Naive B cell (primary cell): ENCODE measurements at places on chromosomes 2 and 18.
A peak's percentile ranks its signal among the peaks of the same experiment; 100 is the strongest.

DNA sequence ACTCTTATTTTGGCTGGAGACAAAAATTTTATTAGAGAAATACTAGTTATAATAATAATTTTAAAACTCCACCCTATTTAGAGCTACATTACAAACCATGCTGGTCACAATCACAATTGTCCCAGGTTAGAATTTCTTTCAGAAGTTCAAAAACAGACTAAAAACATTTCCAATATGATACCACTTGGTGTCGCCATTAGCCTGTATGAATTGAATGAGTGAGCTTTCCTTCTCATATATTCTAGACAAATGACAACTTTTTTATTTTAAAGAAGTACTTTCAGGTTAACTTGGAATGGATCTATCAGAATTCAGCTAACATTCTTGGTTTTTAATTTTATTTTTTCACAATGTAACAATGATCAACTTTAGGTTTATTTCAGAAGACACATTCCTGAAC, 48.0 kb downstream of the SERPINB8 start:
- no peak for DNase-seq

DNA sequence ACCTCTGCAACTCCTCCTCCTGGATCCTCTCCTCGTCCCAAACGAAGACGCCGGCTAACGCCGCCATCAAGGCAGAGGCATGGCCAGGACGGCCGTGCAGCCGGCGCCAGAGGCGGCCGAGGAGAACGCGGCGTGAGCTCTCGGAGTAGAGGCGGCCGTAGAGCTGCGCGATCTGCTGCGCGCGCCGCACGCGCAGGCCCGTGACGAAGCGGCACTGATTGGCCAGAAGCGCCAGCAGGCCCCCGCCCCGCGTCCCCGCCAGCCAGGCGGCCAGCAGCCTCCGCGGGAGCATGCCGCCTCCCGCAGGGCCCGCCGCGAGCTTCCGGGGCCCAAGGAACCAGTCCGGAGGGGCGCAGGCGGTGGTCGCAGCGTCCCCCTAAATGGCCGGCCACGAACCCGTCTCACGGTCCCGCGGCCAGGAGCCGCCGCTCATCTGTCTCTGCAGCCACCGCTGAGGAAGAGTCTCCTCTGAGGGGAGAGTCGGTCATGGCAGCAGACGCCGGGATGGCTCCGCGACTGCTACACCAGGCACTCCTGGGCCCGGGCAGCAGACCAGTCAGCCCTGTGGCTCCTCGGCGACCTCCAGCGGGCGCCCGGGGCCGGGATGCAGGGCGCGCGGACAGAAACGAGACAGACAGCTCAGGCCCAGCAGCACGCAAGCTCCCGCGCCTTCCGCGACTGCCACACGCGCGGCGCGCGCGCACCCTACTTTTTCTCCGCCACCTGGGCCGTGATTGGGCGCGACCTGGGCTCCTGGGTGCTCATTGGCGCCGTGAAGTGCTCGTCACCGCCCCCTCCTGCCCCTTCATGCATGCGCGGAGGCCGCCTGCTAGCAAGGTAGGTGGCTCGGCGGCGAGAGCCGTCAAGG, at the start of gene STARD7:
TSS of gene STARD7 (minus strand) at position 685 of the 868 bp plus-strand sequence. CDS start at position 292, 393 bp downstream.
- peak; percentile 96 for DNase-seq

- peak; percentile 19 for DNase-seq
Measured at GRCh38 chr2:84817239-84817655, 63.6 kb downstream of the TRABD2A start.

GRCh38 chr2:150971910-150972309, 289.8 kb downstream of the RBM43 start:
- no peak for DNase-seq

DNA sequence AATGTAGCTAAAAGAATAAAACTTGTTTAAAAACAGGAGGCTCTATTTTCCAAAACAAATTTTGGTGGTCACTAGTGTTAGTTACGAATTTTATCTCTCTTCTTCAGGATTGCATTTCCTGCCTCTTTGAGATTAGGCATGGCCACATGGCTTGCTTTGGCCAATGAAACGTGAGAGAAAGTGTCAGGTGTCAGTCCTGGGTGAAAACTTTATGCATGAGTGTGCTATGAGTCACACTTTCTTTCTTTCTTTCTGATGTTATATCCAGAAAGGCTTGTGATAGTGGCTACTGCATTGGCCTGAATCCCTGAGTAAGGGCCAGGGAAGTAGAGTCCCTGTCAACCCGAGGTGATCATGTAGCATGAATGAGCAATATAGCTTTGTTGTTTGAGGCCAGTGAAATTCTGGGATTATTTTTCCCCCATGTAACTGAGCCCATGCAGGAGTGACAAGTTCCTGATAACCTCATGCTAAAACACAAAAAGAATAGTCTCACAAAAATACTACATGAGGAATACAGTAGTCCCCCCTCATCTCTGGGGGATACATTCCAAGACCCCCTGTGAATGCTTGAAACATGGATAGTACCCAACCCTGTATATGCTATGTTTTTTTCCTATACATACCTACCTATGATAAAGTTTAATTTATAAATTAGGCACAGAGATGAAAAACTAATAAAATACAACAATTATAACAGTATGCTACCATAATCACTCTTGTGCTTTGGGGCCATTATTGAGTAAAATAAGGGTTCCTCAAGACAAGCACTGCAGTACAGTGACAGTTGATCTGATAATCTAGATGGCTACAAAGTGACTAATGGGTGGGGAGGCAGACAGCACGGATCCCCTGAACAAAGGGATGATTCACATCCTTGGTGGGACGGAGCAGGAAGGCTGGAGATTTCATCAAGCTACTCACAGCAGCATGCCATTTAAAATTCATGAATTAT, 109.5 kb downstream of the CDC42EP3 start:
- no peak for DNase-seq

DNA sequence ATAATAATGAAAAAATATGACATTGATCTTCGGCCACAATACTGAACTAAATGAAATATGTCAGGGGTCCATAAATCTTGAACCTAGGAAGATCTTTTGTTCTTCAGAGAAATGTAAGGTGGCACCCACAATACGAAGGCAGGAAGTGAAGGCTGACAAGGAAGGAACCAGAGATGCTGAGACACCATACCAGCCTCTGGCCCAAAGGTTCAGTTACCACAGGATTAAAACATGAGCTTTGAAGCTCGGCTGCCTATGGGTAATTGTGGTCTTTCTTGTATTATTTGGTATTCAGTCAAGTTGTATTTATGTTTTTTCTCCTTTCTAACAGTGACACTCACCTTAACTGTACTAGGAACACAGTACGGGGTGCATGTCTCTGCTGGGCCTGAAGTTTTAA, 448.8 kb upstream of the SETBP1 start:
- no peak for DNase-seq

DNA sequence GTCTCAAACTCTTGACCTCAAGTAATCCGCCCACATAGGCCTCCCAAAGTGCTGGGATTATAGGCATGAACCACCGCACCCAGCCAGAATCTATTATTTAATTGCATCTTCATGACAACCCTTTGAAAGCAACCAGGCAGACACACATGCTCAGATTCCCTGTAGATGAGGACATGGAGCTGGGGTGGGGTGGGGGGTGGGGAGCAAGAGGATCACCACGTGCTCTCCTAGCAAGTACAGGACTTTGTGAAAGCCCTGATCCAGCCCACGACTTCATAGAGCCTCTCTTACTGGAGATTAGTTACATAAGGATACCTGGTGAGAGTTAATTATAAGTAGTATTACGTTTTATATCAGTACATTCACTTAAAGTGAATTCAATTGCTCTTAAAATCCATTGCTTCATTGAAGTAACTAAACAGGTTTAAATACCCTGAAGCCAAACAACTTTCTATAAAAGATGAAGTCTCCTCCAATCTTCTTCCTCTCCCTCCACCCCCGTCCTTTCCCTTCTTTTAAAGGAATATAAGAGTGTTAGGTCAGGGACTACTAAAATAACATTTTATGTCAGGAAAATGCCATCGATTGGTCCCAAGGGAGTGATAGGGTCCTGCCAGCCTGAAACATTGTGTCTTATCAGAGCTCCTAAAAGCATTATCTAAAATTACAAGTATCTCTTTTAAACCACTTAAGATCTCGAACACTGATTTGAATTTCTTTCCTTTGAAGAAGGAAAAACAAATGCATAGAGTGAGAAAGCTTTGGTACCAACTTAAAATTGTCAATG, 123.9 kb downstream of the EPHA4 start:
- no peak for DNase-seq

GRCh38 chr2:62895632-62896009, 155.0 kb upstream of the OTX1 start:
- no peak for DNase-seq

- no peak for DNase-seq
Measured at GRCh38 chr2:805664-806063, 128.5 kb upstream of the TMEM18 start.

DNA sequence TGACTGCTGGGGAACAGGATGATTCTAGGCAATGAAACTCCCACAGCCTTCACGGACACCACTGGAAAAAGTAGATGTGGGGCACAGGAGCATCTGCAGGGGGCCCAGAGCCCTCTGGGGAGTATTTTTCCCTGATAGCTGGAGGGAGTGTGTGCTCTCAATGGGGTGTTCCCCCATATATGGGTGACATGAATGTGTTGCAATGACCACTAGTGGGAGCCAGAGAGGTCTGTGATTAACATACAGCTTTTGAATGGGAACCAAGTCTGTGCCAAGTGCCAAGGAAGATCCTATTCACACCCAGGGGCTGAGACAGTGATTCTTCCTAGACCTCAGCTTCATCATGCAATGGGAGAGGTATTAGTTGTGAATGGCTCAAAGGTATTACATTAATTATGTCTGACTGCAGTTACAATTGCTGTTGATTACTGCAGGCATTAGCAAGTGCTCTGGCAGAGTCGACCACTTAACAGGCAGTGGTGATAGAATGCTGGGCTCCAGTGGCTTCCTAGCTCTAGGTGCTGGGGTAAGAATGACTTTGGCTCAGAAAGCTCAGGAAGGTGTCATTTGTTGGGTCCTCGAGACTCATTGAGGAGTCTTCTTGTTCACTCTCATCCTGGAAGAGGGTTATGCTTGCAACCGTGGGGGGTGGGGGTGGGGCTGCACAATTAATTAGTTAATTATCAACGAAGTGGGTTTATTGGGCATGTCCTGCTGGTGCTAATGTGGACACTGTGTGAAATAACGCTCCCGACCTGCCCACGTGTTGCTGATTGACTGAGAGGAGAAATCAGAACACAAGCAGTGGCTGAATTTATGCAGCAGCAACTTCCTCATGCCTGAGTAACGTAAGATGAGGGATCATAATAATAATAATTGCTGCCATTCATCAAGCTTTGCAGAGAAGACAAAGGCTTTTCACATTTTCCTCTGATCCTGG, 194.1 kb downstream of the CLIP4 start:
- peak; percentile 5 for DNase-seq

DNA sequence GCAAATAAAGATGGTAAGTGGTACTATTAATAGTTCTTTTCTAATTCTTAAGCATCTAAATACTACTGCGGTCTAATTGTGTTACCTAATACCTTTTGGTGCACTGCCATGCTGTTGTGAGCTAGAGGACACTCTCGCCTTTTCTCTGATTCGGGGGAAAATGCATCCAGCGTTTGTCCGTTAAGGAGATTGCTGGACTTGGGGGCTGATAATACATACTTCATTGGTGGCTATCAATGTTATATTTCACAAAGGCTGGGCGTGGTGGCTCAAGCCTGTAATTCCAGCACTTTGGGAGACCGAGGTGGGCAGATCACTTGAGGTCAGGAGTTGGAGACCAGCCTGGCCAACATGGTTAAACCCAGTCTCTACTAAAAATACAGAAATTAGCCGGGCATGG, 141.7 kb upstream of the TWIST2 start:
- no peak for DNase-seq

DNA sequence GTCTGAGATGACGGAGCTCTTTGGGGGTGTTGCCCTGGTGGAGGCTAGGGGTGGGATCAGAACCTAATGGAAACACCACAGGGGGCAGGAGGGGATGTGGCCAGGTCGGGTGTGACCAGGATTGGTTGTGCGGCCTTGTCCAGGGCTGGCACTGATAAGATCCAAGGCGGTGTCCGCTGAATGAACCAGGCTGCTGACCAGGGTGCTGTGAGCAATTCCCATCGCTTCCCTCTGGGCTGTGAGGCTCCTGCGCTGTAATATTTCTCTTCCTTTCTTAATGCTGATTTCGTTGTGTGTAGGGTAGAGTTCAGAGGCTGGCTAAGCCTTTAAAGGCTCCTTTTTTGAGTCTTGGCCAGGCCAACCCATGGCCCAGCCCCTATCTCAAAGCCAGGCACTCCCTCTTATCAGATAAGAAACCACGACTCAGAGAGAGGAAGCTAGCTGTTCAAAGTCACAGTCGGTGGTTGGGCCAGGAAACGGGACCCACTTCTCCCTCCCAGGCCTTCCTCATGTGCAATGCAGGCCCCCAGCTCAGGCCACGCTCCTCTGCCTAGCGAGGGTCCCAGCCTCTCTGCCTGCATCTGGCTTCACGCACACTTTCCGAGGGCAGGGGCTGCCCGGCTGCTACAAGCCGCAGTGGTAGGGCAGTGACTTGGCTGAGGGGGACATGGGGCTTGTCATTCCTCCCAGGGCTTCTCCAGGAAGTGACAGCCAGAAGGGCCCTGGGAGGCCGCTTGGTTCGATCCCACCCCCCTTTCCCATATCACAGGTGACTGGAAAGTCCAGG, 26.0 kb upstream of the FOSL2 start:
- no peak for DNase-seq

DNA sequence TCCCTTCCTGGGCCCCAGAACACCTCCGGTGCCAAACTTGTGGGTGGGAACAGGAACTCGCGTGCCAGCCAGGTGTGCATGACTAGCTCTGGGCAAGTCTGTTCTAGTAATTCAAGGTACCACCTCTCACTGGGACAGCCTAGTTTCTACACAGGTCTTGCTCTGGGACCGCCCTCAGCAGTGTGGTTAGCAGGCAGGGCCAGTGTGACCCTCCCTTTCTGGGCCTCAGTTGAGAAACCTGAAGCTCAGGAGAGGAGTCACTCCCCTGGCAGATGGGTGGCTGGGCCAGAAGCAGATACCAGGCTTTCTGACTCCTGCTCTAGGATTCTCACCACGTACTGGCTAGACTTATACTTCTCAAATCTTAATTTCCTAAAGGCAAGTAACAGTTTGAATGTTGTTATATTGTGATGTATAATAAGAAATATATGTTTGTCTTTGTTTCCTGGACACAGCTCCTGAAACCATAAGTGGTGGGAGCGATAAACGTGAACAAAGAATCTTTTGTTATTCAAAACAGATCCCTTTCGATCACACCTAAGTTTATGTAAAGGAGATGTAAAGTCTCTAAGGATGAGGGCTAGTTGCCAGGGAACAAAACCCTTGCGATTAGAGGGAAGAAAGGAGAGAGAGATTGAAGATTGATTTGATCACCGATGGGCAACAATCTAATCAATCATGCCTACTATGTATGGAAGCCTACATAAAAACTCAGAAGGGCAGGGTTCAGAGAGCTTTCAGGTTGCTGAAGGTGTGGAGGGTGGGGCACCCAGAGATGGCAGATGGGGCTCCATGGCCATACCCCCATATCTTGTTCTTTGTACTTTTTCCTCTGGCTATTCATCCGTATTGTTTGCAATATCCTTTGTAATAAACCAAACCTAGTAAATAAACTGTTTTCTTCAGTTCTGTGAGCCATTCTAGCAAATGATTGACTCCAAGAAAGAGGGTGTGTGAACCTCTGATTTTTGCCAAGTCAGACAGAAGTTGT, 952 bp upstream of the UGT1A6 start:
- DNase-seq: no peak

GRCh38 chr2:218282173-218282991, 9.9 kb downstream of the TMBIM1 start:
- no peak for DNase-seq
